NCI-H1105 (cell line): ENCODE measurements at places on chromosomes 6 and 20.

DNA sequence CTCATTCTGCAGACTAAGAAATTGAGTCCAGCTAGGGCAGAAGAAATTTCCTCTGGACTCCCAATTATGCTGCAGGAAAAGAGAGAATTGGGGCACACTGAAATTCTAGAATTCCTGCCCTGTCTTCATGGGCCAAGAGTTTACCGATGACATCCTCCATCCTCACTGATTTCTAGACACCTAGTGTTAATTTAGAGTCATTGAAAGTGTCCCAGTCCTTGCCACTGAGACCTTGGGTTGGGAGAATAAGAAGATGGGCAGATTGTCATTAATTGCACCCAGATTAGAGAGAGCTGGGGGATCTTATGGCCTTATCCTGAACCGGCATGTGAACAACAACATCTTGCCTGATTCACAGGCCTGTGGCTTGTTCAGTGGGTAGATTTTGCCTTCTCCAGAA, 29.0 kb downstream of the ANGPT4 start:
- DNase-seq = no peak

DNA sequence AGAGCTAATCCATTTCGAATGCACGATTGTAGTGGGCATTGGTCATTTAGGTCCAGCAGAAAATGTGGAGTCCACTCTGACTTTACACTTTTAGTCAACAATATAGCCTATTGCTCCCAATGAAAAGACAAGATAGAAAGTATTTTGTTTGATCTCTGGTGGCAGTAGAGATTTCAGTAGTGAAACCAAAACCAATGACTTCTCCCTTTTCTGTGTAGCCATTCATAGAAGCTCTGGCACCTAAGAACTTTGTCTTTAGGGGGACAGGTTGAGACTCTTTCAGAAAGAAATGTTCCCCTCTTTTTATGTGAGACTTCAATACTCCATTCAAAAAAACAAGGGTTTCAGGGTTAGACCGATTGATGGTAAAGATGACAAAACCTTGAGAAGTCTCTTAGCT, 510.8 kb upstream of the POU3F2 start:
- no peak for DNase-seq

DNA sequence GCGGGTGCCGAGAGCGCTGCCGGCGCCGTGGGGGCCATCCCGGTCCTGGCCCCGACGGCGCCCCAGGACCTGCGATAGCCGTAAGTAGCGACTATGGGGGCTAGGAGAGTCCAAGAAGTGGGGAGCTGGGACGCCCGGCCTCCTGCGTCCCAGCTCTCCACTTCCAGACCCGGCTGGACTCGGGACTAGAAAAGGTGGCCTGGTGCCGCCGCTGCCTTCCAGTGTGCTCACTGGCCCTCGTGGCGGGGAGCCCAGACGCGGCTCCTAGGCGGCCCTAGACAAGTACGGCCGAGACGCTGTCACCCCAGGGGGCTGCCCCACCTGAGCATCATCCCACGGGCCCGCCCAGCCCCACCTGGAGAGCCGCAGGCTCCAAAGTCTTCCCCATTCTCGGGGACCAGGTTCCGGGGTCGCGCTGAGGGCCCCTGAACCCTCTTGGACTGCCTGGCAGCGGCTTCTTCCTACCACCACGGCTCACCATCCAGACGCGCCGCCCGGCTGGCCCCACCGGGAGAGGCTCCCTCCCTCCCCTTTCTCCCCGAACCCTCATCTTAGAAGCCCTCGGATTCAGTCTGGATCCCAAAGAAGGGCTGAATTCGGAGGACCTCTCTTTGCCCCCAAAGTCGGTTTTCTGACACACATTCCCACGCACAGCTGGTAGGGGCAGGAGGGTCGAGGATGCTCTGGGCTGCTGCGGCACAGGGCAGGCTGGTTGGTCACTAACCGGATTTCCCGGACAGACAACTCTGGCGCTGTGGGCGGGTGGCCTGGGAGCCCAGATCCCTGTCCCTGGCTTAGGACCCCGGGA, 870 bp upstream of the MDFI start:
- DNase-seq = no peak

DNA sequence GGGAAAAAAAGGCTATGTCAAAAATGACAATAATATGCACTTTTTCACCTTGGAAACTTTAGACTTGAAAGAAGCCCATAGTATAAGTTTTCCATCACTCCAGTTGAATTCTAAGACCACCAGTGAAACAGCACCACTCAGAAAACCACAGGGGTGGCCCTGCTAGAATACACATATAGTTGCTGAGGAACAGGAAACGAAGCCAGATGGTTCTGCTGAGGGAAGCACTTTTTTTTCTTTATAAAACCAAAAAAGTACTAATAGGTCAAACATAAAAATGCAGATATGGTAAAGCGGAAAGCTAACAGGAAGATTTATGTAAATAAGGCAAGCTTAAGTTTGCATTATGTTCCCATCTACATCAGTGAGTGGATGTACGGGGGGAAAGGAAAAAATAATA, 303.9 kb downstream of the FOXC1 start:
- no peak for DNase-seq

DNA sequence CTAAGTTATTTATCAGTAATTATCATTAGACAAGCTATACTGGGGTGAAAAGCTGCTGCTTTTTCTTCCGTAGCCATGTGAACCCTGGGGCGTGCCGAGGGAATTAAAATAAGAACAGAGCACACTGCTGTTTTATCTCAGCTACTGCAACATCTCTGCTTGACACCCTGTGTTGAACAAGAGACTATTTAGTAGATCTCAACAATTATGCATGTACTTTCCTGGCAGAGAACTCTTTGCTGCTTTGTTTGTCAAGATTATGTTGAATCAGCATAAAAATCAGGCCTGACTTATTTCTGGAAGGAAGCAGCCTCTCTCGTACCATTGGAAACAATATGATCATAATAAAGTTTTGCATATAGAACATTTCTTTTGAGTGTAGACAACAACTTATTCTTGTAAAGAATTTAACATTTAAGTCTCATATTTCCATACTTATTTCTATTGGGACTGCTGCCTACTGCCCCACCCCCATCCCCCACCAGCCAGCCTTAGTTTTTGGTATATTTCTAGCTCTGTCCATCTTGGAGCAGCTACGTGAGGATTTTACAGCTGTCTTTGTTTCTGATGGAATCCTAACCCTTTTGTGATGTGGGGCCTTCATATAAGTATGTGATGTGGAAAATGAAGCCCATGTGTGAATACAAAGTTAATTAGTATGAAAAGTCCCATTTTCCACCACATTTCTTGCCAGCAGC, 1011.4 kb downstream of the KIF16B start:
- DNase-seq = no peak

- DNase-seq = no peak
These were observed 14.4 kb downstream of the DLL1 start for GRCh38 chr6:170276369-170277057.

DNA sequence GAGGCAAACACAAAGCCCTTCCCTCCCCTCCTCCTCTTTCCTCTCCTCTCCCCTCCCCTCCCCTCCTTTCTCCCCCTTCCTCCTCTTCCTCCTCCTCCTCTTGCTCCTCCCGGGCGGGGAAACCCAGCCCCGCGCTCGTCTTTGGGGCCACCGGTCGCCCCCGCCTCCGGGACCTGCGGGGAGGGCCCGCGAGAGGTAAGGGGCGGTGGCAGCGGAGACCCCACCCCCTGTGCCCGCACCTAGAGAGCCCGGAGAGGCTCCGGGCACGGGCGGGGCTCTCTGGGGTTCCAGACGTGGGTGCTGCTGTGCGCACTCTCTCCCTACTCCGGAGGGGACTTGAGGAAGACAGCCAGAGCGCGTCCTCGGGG, at the start of gene RIN2:
TSS of gene RIN2 (plus strand) at position 126 of the 368 bp plus-strand sequence. CDS start 131,344 bp downstream, outside the sequence.
- no peak for DNase-seq

- no peak for DNase-seq
These were observed 59.0 kb upstream of the THEMIS start for GRCh38 chr6:127959869-127960268.

GRCh38 chr20:18852318-18852717, 38.7 kb downstream of the SCP2D1 start:
- DNase-seq = no peak

DNA sequence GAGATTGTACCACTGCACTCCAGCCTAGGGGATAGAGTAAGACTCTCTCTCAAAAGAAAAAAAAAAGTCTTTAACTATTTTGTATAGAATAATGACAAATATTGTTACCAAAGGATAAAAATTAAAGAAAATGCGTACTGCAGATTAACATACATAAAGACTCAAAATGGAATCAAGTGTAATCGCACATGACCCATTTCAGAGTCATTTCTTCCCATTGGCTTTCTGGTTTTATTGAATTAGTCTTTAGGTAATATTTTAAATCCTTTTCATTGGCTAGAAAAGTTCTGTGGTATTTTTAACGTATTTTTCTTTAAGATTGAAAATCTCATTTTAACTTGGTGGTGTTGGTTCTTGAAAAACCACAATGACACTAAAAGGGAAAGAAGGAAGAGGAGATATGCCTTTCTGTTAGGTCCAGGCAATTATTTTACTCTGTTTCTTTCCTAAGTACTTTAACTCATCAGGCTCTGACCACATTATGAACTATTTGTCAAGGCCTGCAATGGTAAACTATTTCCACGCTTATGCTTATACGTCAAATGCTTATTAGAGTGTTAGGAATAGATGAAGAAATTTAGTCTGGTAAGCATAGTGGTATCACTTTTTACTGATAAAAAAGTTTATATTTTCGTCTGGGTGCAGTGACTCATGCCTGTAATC, 52.3 kb downstream of the PLEKHG1 start:
- DNase-seq = no peak

GRCh38 chr6:73134588-73134987, 90.7 kb downstream of the KHDC1L start:
- DNase-seq = no peak

DNA sequence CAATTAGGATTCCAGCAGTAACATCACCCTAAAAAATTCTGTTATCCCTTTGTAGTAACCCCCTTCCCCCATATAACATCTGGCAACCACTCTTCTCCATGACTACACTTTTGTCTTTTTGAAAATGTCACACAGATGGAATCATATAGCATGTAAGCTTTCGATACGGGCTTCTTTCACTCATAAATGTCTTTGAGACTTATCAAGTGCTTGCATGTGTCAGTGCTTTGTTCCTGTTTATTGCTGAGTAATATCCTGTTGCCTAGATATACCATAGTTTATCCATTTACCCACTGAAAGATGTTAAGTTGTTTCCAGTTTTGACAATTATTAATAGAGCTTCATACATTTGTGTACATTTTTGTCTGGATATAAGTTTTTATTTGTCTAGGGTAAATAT, 10.4 kb upstream of the SNPH start:
- DNase-seq = no peak

- no peak for DNase-seq
These were observed 11.3 kb downstream of the NFATC2 start for GRCh38 chr20:51531141-51531710.

- DNase-seq = no peak
These were observed 41.1 kb upstream of the PREP start for GRCh38 chr6:105443941-105444340.

GRCh38 chr6:88006557-88006956, 41.1 kb upstream of the SPACA1 start:
- DNase-seq = no peak

DNA sequence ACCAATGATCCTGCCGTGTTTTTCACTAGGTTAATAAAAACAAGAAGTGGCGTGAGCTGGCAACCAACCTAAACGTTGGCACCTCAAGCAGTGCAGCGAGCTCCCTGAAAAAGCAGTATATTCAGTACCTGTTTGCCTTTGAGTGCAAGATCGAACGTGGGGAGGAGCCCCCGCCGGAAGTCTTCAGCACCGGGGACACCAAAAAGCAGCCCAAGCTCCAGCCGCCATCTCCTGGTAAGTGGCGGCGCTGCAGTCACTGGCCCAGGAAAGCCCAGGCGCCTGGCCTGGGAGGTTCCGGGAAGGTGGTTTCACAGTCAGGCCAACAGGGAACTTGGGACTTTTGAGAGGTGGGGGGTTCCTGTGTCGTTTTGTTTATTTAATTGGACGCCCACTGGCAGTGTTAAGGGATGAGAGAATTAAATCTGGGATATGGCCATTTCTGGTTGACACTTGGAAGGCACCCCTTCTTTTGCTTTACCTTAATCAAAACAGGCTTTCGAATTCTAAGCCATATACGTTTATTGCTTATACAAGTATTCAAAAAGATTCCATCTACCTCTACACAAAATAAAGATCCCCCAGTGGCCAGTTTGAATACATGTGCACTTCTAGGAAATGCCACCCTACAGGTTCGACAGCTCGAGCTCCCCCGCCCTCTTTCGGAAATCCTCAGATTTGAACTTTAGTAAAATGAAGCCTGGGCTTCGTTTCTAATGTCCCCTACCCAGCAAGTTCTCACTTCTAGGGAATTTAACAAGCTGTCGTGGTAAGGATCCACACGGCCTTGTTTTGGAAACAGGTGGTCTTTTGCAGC, 138.9 kb downstream of the TMEM242 start:
- DNase-seq = peak; percentile 87

DNA sequence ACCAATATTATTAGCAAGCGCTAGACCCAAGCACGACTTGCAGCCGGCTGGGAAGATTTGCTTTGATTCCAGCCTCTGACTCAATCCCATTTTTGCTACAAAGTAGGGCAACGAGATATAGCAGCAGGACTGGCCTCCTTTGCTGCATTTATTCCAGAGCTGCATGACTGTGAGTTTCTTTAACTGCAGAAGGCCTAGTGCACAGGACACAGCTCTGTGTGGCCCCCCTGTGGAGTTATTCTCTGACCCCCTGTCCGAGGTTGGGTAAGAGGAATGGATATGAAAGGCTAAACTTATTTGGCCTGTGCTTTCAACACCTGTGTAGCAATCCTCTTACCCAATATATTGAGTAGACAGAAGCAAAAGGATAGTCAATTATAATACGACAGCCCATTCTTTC, 133.3 kb upstream of the SPTLC3 start:
- no peak for DNase-seq

- no peak for DNase-seq
These were observed 231.8 kb downstream of the SOD2 start for GRCh38 chr6:159461266-159461665.

DNA sequence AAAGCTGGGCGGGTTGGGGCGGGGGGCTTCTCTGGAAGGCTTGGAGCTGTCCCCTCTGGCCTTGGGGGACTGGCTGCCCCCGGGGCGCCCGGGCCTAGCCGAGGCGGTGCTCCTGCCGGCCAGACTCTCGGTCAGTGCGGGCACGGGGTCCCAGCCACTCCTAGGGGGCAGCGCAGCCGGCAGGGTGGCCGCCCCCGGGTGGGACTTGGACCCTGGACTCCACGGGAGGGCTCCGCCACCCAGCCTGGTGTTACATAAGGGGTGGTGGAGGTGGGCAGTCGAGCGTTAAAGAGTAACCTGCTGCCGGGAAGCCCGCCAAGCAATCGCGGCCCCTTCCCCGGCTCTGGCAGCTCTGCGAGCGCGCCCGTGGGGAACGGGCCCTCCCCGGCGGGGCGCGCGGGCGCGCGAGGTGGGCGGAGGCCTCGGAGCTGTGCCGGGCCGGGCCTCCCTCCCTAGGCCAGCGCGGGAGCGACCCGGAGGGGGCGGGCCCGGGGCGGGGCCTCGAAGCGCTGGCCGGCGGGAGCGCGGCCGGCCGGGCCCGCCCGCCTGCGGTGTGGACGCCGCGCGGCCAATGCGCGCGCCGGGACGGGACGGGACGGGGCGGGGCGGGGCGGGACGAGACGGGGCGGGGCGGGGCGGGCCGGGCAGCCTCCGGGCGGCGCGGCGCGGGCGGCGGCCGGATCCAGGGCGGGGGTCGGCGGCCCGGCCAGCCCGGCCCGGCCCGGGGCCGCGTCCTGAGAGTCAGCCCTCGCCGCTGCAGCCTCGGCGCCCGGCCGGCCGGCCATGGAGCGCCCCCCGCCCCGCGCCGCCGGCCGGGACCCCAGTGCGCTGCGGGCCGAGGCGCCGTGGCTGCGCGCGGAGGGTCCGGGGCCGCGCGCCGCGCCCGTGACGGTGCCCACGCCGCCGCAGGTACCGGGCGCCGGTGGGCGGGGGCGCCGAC, at the start of gene SLC2A4RG:
TSS of gene SLC2A4RG (plus strand) at position 647 of the 940 bp plus-strand sequence. CDS start at position 784, 137 bp downstream.
- peak; percentile 57 for DNase-seq
